CD4-positive, alpha-beta T cell treated with Interleukin-4 for 1 hour (primary cell): ENCODE measurements at places on chromosomes 3 and 15.

GRCh38 chr3:126259411-126260391, 79.3 kb upstream of the ALDH1L1 start:
- DNase-seq = no peak

DNA sequence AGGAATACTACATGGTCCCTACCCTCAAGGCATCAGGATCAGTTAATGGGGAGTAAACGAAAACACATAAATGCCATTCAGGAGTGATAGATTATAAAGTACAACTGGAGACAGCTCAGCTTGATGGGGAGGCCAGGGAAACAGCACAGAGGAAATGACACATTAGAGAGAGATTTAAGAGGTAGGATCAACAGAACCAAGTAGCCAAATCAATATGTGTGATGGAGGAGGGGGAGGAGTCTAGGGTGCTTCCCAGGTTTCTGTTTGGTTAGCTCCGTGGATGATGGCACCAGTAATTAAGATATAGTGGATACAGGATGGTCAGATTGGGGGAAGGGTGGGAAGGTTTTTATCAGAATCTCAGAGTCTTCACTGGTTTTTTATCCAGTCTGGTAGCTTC, 229.5 kb upstream of the ROPN1 start:
- DNase-seq = no peak

GRCh38 chr3:170163956-170164645, 17.4 kb downstream of the PHC3 start:
- no peak for DNase-seq

DNA sequence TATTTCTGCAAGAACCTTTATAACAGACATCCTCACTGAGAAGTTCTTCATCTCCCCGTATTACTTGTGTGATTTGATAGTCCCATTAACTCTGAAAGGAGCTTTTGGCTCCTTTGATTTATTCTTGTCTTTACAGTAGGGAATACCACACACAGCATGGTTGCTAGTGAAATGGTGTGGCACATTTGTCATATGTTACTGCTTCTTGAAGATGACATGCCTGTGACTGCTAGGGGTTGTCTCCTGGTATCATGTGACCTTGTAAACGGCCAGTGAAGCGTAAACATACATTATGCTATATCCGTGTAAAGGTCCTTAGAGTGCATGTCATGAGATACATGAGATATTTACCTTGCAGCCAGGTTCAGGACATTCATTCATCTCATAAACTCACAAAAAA, 197.9 kb downstream of the RYR3 start:
- no peak for DNase-seq

GRCh38 chr15:29859293-29859692, 37.0 kb upstream of the TJP1 start:
- no peak for DNase-seq

DNA sequence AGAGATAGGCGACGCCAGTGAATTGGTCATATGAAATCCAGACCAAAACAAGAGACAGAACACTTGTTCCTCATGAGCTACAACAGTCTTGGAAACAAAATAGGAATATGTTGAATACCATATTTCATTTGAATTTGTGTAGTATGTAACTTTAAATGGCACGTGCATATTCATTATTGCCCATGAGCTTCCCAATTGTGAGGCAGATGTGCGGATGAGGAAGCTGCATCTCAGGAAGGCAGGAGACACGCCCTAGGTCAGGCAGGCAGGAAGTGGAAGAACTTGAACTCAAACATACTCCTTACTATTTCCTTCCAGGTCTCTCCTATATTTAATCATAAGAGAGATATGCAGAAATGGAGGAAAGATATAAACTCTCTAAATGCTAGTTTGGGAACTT, 106.8 kb upstream of the SLC2A2 start:
- no peak for DNase-seq

DNA sequence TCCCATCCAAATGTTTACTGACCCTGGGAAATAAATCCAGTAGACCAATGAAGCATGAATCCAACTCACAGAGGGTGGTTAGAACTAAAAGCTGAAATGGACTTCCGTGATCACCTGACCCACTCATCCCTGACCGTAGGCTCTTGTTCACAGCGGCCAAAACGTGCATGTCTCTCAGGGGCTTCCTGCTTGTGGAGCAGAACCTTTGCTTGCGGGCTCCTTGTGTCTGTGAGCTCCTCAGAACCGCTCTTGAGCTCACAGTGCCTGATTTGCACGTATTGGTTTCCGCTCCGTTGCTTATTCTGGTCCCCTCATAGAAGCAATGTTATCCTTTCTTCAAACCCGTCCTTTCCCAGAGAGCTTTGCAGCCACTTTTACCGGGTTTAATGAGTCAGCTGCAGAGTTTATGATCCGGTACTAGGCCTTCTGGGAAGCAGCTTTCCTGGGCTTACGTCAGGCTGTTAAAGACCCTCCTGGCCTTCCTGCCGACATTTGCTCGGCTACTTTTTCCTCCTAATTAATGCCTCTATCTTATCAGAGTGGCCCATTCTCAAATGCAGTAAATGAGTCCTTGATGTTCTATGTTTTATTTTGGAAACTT, 35.4 kb downstream of the LIPC start:
- DNase-seq = no peak

- DNase-seq = no peak
Measured at GRCh38 chr15:99564221-99565048, 1.3 kb upstream of the MEF2A start.

DNA sequence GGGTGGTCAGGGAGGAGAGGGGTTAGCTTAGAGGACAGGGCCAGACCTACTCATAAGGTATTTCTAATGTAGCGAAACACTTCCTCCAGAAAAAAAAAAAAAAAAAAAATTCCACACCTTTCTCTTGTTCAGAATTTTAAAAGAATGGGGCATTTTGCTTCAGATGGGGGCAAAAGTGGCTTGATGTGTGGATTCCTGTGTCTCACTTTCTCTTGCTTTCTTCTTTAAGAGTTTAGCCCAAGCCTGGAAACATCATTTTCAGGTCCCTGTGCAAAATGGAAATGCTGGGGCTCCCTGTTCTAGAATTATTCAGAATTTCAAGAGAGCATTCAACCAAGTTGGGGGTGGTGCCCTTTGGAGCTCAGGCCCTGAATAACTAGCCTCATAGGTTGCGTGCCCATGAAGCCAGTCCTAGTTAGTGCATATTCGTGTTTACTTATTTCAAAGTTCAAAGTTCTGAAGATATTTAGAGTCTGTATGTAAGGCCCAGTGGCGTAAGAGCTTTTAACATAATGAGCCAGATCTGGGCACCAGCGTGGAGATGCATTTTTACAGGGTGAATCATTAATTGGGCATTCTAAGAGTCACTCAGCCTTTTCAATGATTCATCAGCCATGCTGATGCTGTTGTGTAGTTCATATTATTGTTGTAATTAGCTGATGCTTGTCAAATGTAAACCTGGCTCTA, 104.5 kb downstream of the RPLP1 start:
- DNase-seq = no peak

GRCh38 chr3:112894258-112894657, 47.6 kb upstream of the CD200R1L start:
- DNase-seq = no peak

- no peak for DNase-seq
Measured at GRCh38 chr3:38645076-38645475, 4.4 kb downstream of the SCN5A start.

DNA sequence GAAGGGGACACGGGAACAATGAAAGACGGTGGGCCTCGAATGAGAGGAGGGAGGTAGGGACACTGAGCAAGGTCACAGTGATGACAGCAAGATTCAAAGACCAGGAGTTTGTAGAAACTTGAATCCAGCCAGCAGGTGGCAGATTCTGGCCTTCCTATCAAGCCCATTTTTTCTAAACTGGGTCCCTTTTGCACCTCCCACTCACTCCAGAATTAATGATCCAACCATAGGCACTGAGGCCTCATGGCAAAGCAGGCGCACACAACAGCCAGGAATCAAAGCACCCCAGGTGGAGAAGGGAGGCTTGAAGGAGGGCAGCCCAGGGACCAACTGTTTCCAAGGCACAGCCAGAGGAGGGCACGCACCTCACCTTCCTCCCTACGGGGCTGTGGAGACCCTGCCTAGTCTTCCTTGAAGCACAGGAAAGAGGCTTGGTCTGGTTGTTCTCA, 90.2 kb downstream of the ANP32A start:
- peak; percentile 30 for DNase-seq

DNA sequence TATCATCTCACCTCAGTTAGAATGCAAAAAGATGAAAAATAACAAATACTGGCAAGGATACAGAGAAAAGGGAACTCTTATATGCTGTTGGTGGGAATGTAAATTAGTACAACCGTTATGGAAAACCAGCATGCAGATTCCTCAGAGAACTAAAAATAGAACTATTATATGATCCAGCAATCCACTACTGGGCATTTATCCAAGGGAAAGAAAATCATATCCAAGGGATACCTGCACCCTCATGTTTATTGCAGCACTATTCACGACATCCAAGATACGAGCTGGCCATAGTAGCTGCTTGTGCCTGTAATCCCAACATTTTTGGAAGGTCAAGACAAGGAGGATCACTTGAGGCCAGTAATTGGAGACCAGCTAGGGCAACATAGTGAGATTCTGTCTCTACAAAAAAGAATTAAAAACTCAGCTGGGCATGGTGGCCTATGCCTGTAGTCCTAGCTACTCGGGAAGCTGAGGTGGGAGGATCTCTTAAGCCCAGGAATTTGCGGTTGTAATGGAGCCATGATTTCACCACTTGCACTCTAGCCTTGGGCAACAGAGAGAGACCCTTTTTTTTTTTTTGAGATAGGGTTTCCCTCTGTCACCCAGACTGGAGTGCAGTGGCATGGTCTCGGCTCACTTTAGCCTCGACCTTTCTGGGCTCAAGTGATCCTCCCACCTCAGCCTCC, 26.6 kb downstream of the USP50 start:
- no peak for DNase-seq

GRCh38 chr3:134721214-134721613, 70.4 kb upstream of the KY start:
- no peak for DNase-seq

- DNase-seq = no peak
Measured at GRCh38 chr3:69425249-69425648, 39.4 kb upstream of the FRMD4B start.

- DNase-seq = no peak
Measured at GRCh38 chr3:36364260-36364659, 16.0 kb upstream of the STAC start.

DNA sequence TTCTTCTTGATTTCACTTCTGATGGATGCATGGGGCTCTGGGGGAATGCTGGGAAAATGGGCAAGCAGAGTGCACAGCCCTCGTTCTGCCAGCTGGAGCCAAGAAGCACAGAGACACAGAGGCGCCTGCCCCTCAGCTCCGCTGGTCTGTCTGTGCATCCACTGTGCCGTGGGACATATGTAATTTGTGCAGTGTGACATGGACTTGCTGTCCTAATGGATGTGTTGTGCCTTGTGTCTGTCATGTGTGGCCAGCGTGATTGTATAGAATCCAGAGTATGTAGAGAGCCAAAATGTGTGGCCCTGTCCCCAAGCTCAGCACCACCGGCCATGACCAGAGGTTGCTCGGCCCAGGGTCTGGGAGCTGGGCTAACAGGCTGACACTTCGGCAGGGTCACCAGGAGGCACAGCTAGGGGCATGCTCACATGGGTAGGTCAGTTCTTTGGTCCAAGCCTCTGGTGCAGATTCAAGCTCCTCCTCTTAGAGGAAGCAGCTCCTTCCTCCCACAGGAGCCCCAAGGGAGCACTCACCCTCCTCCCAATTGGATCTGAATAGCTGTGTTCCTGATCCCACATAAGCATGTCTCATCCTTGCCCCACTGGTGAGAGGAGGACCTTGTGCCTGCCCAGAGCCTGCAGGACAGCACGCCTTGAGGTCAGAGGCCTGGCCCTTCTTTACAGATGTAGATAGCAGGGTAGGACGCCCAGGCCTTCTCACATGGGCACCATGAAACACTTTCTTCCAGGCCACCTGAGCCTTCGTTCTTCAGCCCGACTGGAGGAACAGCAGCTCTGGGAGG, 100.8 kb upstream of the ABHD17C start:
- DNase-seq = no peak

DNA sequence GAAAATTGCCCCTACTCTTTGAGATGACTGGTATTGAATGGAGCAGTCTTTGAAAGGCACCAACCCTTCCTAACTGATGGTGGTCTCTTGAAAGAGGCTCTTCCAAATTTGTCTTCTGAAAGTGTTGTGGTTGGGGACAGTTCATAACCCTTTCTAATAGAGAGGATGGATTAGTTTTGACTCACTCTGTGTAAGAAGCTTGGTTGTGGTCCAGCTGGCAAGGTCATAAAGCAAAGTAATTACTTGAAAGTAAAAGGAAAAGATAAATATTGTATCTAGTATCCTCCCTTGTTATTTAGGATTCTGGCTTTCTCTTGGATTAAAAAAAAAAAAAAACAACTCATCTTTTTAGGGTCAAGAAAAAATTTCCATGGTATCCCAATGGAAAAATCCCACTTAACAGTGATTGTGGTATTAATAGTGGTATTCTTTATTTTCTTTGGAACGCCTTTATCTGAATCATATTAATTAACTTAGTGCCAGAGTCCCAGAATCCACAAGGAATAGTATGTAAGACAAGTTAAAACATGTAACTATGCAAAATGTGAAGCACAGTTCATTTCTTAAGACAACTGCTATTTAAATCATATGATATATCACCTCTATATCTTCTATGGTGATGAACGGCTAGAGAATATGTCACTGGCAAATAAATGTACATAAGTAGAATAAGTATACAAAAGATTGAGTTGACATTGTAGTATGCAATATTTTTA, 469.3 kb upstream of the CDIN1 start:
- no peak for DNase-seq

GRCh38 chr15:72970933-72971760, 81.1 kb upstream of the NEO1 start:
- no peak for DNase-seq

GRCh38 chr3:133474817-133475216, 75.0 kb downstream of the BFSP2 start:
- DNase-seq = no peak

DNA sequence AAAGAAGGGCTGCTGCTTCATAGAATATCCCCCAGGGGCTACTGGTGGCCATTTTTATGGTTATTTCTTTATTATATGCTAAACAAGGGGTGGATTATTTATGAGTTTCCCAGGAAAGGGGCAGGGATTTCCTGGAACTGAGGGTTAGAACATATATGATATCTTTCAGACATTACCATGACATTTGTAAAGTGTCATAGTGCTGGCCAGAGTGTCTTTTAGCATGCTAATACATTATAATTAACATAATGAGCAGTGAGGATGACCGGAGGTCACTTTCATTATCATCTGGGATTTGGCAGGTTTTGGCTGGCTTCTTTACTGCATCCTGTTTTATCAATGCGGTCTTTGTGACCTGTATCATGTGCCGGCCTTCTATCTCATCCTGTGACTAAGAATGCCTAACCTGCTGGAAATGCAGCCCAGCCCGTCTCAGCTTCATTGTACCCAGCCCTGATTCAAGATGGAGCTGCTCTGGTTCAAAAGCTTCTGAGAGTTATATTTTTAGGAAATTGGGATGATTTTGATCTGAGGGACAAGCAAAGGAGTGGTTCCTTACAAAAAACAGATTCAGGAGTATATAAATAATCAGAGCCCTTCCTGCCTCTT, 9.1 kb upstream of the ZBTB20 start:
- DNase-seq = no peak

- no peak for DNase-seq
Measured at GRCh38 chr3:51802106-51802703, 23.2 kb upstream of the IQCF6 start.

GRCh38 chr3:7788881-7789280, 712.7 kb upstream of the LMCD1 start:
- no peak for DNase-seq

- no peak for DNase-seq
Measured at GRCh38 chr15:35522061-35522460, 23.9 kb downstream of the DPH6 start.

- no peak for DNase-seq
Measured at GRCh38 chr3:58962816-58963215, 87.0 kb downstream of the CFAP20DC start.

- no peak for DNase-seq
Measured at GRCh38 chr3:58317811-58318210, 11.5 kb downstream of the HTD2 start.
